ENCODE measurements at places on chromosomes 6 and 20.

- DNase-seq: no peak
Measured at GRCh38 chr6:5423251-5423650, 161.9 kb downstream of the FARS2 start.

- DNase-seq: no peak
Measured at GRCh38 chr20:25013478-25014380, 21.2 kb upstream of the APMAP start.

DNA sequence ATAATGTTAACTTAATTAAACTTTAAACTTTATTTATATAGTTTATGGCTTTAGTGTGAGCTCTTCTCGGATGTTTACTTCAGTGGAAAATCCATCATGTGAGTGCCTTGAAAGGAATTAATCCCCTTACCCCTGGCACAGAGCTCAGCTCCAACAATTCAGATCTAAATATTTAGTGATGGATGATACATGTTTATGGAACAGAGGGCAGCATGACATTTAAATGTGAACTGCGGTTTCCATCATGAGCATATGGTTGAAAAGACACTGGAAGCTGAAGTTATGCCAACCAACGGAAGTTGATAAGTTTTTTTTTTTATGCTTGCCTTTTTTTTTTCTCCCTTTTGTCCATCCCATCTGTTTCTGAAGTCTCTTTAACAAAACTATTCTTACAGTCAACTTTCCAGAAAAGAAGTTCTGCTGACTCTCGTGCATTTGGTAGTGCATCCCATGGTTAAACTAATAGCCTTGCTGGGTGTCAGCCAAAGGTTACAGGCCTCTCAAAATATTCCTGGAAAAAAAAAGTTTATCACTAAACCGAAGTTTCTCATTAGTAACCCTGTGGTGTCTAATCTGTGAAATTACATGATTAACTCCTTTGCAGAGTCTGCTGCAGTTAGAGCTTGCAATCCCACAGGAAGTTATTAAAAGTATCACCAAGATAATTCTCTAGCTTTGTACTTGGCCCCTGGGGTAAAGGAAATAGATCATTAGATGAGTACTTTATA lies 243.9 kb upstream of the TCF21 start:
- no peak for DNase-seq

- peak; percentile 72 for DNase-seq
Measured at GRCh38 chr20:47360297-47361056, 4.0 kb upstream of the ZMYND8 start.

DNA sequence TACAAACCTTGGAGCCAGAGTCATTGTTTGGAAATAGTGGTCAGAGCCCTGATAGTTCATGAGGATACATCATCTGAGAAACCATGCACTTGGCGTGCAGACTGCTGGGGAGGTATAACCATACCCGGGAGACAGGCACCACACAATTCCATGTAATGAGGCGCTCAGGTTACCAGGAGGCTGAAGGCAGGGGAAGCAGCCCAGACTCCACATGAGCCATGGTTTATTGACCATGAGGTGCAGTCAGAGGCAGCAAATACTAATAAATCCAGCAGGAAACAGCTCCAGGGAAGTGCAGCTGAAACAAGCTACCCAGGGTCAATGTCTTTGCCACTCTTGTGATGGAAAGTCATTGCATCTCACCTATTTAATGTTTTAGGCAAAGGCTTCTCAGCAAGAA lies 156.0 kb downstream of the TBC1D7 start:
- no peak for DNase-seq

- peak; percentile 6 for DNase-seq
Measured at GRCh38 chr6:14066782-14067406, 50.7 kb upstream of the CD83 start.

DNA sequence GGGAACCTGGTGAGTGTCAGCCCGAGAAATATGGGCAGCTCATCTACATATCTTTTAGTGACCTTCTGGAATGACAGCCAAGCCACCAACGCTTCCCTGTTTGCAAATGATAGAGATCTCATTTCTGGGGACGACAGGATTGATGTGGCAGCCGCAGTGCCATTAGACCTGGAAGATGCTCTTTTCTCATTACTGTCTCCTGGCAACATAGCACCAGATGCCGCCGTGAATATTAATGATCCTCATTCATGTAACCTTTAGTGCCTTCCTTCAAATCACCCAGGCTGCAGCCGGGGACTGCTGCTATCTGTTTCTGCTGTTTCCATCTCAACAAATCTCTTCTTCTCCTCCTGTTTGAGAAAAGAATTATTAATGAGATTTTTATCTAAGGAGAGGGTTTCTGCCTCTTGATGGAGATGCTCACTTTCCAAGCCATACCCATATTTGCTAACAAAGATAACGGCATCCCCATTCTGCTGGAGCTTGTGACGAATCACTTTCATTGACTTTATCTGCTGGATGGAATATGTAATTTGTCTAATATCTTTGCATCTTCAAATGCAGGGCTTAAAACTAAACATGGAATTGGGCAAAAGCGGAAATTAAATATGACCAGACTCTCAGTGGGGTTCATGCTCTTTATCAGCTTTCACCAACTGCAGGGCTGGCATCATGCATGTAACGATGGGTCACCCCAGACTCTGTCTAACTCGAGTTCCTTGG lies 74.8 kb upstream of the KIF16B start:
- no peak for DNase-seq

DNA sequence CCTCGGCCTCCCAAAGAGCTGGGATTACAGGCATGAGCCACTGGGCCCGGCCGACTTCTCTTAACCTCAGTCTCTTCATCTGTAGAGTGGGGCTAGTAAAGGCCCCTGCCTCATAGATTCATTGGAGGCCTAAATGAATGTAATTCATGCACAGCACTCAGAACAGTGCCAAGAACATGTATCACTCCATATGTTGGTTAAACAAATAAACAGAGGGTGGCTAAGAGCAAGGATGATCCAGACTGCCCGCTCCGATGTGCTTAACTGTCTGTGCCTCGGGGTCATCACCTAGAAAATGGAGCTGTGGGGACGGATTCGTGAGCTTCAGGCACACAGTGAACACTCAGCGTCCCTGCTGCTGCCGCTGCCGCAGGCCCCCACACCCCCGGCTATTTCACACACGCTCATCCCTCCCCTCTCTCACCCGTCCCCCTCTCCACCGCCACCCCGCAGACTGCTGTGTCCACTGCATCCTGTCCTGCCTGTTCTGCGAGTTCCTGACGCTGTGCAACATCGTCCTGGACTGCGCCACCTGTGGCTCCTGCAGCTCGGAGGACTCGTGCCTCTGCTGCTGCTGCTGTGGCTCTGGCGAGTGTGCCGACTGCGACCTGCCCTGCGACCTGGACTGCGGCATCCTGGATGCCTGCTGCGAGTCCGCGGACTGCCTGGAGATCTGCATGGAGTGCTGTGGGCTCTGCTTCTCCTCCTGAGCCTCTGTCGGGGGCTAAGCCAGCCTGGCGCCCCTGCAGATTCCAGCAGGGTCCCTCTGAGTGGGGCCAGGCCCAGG lies 14.8 kb downstream of the MDFI start:
- no peak for DNase-seq

- DNase-seq: no peak
Measured at GRCh38 chr20:22339091-22339881, 245.1 kb downstream of the FOXA2 start.

- DNase-seq: no peak
Measured at GRCh38 chr6:11288065-11288464, 55.6 kb upstream of the NEDD9 start.

DNA sequence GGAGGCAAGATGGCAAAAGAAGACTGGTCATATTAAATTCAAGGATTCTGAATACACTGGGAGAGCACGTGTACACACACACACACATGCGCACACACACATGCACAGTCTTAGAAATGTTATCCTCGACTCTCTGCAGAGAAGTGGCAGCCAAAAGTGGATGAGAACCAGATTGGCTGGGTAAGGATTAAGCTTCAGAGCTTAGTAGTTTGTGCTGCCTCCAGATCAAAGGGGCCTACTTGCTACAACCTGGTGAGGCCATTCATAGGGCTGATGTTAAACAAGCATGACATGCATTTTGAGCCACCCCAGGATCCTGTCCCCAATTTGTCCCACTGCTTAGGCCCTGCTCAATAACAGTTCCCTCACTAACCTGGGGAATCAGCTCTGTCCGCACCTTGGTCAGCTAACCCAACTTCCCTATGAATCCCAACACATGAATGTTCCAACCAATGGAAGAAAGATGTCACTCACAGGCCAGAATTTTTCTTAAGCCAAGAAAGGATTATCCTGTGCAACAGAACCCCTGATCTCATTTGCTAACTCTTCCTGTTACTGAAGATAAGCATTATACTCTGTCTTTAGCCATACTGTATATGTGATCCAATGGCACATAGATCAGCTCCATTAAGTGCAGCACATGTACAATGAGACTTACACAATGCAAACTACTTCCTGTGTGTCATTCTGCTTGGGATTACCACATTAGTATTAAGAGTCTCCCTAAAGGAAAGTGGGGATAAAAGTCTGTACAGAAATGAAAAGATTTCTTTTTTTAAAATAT lies 31.0 kb downstream of the TOMM6 start:
- peak; percentile 32 for DNase-seq

GRCh38 chr6:35668744-35669450 lies 19.8 kb downstream of the FKBP5 start:
- DNase-seq: no peak

DNA sequence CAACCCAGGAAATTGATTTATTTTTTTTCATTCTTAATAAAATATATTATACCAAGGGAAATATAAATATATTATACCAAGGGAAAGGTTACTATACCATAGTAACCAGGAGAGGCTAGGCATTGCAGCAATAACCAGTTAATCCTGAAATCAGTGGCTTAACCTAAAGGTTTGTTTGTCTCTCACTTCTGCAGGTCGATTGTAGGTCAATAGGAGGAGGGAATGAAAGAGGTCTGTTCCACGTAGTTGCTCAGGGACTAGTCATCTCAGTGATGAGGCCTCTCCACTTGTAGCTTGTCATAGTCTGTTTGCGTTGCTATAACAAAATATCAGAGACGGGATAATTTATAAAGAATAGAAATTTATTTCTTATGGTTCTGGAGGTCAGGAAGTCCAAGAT lies 168.0 kb downstream of the GJA1 start:
- no peak for DNase-seq

GRCh38 chr20:2911200-2911599 lies 37.9 kb downstream of the PTPRA start:
- no peak for DNase-seq

GRCh38 chr20:46991880-46992639 lies 97.4 kb downstream of the EYA2 start:
- no peak for DNase-seq

- DNase-seq: no peak
Measured at GRCh38 chr6:72894091-72894490, 272.2 kb downstream of the KCNQ5 start.

GRCh38 chr20:63378626-63379025 lies 17.5 kb upstream of the CHRNA4 start:
- DNase-seq: no peak

DNA sequence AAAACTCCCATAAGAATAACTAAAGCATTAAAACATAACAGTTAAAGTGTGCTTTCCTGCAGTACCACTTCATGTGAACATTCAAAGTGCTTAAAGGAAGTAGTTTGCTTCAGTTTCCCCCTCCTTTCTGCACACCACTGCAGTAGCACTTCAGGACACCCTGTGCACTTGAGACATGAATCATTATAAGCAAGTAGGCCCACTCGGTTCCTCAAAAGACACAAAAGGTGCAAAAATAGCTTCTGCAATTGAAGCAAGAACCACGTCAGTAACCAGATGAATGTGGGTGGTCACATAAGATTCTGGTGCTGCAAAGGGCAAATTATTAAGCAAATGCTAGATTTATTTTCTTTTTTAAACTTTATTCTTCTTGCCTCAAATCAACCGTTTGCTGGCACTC lies 160.6 kb downstream of the HIVEP2 start:
- DNase-seq: peak; percentile 4

DNA sequence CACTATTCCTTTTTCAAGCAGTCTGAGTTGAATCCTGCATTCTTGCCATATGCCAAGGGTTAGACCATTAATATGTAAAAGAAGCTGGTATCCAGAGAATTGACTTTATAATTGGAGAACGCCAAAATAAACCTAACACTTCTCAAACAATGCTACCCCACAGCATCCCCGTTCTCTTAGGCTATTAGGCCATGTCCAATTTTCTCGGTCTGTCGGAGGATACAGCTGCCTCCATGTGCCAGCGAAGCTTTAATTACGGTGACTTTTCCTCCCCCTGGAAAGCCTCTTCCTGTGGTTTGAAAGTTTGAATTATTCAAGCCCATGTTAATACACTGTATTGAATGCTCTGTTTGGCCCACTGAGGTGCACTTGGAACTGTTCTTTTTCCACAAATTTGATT lies 60.5 kb downstream of the HS3ST5 start:
- no peak for DNase-seq

GRCh38 chr20:53828682-53829254 lies 235.1 kb upstream of the ZNF217 start:
- DNase-seq: no peak

DNA sequence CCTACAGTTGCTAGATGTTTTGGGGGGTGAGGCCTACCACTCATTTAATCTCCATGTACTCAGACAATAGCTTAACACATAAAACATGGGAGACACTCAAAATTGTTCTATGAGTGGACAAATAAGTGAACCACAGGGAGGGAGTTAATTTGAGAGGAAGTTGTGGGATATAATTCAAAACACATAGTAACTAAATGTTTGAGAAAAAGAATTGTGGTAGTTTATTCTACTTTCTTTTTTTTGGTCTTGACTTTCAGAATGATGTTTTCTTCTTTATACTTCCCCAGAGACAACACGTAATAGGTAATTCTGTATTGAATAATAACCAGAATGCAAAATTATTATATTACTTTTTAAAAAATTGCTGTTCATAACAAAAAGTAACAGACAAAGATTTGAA lies 453.8 kb downstream of the RFPL4B start:
- no peak for DNase-seq

- DNase-seq: peak; percentile 25
Measured at GRCh38 chr6:4010689-4011090, 68.2 kb downstream of the FAM217A start.

GRCh38 chr20:44181611-44182010 lies 5.4 kb downstream of the JPH2 start:
- DNase-seq: no peak

Measured in GF-D8 (cell line).